ENCODE measurements at places on chromosomes 1 and 21.

DNA sequence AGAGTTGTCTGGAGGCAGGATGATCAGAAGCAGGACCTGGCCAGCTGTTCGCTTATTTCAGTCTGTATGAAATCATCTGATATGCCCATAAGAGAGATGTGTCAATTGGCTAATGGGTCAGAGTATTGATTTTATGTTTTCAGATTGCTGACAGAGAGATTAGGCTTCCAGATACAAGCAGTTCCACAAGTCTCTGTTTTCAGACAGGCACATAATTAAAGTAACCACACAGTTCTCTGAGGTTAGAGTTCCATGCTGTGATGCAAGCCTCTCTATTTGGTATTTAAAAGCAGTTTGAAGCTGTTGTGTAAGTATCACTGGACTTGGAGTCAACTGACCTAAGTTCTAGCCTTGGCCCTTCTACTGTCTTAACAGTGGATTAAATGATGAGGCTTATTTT, 50.1 kb downstream of the ATF6 start:
- no peak for DNase-seq

GRCh38 chr1:182569939-182570610, 19.0 kb downstream of the RNASEL start:
- no peak for DNase-seq

- no peak for DNase-seq
These were observed 1093.1 kb downstream of the MRPL39 start for GRCh38 chr21:24514081-24514733.

DNA sequence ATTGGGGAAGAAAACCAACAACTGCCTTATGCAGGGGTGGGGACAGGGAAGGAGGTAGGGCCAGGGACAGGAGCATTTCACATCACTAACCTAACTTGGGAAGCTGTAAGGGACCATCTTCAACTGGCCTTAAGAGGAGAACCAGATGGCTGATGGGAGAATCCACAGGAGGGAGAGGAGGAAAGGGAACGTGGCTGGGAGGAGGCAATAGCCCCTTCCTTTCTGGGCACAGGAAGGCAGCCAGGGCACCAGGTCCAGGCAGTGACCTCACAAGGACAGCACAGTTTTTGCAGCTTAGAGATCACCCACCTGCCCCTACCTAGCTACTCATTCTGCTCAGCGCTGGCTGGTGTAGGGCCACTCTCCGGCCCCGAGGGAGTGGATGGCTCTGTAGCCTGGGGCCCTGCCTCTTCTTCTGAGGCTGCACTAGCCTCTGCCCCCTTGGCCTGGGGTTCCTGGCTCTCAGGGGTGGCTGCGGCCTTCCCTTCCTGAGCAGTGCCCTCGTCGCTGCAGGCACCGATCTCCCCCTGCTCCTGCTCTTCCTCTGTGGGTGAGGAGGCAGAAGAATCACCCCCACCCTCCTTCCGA, 1.7 kb downstream of the MARCKSL1 start:
- DNase-seq, result no peak

DNA sequence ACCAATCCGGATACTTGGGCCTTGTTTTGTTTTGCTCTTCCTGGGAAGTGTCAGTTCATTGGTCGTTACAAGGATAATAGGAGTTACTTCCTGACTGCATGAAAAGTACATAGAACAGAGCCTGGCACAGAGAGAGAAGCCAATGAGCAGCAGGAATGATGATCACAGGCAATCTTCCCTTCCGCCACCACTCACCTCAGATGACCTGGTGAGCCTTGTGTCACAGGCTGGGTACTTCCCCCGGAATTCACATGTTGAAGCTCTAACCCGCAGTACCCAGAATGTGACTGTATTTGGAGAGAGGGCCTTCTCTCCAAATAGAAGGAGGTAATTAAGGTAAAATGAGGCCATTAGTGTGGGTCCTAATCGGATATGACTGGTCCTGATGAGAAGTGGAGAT, 18.8 kb upstream of the GPR137B start:
- no peak for DNase-seq

GRCh38 chr1:226111883-226112261, 49.4 kb downstream of the H3-3A start:
- no peak for DNase-seq

DNA sequence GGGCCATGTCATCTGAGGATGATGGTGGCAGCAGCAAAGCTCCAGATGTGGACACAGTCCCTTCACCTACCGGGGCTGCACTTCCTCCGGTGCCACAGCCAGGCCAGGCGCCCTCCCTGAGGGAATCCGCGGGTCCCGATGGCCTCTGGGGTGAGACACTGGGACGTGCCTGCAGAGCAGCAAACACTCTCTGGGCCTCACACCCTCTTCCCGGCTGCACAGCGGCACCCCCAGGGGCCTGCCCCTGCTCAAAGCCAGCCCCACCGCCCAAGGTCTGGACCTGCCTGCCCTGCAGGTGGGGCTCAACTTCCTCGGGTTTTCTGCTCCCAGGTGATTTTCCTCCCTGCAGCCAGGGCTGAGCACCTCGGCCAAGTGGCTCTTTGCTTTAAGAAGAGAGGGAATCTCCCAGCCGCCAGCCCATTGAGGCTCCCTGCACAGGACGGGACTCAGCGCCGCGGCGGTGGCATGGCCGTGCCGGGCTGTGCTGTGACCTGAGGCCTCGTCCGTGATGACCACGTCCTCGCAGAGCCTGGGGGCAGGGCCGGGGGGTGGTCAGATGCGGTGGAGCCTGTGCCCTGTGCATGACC, 21.3 kb upstream of the COL18A1 start:
- DNase-seq, result no peak

GRCh38 chr1:35097224-35097623, 18.0 kb downstream of the ZMYM1 start:
- peak; percentile 10 for DNase-seq

DNA sequence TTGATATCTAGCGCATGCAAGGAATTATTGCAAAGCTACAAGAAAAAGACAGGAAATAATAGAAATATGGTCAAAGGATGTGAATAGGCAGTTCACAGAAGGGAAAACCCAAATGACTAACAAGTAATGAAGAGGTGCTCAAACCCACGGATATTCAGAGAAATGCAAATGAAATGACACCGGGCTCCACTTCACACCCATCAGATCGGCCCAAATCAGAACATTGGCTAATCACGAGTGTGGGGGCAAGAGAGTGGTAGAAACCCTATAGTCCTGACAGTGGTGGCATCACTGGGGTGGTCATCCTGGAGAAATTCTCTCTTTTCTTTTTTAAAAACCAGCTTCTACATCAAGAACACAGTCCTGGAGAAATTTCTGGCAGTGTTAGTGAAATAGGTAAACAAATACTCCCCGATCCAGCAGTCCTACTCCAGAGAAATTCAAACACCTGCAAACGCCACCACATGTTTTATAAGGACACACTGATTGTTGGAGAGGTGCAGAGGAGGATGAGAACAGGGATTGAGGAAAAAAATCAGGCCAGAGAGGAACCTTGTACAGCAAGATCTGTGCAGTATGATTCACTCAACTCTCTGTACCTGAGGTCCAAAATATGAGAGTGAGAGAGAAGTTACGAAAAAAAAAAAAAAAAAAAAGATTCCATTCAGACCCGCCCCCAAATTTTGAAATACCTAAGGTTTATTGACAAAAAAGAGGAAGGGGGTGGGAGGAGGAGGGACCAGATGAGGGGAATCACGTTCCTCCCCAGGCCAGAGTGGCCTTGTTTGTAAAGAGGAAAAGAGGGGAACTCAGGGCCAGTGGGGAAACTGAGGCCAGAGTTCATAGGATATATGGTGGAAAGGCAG, 9.2 kb upstream of the TNFRSF1B start:
- DNase-seq, result peak; percentile 65

- DNase-seq, result no peak
These were observed 28.8 kb downstream of the HEATR1 start for GRCh38 chr1:236575523-236575922.

DNA sequence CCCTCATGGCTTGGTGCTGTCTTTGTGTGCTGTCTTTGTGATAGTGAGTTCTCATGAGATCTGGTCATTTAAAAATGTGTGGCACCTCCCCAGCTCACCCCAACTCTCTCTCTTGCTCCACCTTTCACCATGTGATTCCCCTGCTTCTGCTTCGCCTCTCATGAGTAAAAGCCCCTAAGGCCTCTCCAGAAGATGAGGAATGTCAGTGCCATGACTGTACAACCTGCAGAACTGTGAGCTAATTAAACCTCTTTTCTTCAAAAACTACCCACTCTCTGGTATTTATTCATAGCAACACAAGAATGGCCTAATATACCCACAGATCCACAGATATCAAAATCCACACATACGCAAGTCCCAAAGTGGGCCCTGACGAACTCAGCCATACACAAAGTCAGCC, 88.9 kb upstream of the PPP2R5A start:
- DNase-seq, result no peak

GRCh38 chr1:79679916-79680315, 673.4 kb upstream of the ADGRL4 start:
- no peak for DNase-seq

DNA sequence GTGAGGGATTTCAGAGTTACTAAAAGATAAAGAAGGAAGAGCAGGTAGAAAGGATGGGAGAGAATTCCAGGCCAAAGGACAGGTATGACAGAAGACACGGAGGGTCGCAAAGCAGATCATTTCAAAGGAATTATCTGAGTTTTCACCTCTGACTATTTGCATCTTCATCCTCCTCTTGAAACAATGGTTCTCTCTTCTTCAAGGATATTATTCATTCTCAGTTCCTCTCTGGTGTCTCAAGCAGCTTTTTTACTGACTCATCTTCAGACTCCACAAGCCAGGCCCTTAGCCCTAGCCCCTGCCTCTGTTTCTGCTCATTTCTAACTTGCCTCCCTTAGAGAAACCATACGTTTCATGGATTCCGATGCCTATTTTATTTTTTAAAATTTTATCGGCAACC, 15.0 kb downstream of the DDX59 start:
- DNase-seq, result no peak
